ENCODE measurements at places on chromosomes 2 and 18.

DNA sequence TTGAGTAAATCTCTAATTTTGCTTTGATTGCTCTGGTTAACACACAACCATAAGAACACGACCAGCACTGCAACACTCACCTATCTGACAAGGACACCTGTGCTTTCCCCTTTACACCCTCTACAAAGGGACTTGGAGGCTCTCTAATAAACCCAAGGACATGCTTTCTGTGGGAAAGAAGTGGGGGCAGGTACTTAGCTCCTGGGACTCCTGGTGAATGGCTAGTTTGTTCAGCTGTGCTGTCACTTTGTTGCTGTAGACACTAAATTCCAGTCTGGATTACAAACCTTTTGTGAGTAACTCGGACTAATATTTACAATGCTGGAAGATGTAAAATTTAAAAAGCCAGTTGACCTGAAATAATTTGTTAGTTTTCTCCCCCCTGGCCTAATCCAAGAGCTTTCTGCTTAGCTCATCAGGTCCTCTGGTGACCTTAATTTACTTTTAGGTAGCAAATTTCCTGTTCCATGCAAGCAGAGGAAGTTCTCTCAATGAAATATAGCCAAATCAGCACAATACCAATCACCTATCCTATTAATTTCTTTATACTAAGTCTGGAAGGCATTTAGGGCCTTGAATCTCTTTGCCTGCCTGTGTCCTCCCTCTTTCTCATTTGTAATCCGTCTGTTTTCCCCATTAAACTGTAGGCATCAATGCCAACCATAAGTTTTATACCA, 67.5 kb downstream of the PLCL1 start:
- DNase-seq, result no peak

- no peak for DNase-seq
Measured at GRCh38 chr18:73151086-73151485, 283.3 kb upstream of the NETO1 start.

DNA sequence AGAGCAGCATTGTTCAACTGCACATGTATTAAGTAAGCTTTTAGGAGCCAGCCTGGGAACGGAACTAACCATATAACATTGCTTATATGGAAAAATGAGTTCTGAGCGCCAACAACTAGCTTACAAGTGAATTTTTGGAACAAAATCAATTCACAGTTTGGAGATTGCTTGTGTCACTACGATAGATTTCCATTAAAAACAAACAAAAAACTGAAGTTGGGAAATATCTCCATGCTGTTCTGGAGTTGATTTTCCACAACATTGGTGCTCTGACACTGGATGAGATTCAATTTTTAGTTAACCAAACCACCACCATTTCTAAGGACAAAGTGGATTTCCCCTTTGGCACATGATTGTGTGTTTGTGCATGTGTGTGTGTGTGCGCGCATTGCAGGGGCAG, 56.9 kb upstream of the ZNF397 start:
- DNase-seq, result no peak

DNA sequence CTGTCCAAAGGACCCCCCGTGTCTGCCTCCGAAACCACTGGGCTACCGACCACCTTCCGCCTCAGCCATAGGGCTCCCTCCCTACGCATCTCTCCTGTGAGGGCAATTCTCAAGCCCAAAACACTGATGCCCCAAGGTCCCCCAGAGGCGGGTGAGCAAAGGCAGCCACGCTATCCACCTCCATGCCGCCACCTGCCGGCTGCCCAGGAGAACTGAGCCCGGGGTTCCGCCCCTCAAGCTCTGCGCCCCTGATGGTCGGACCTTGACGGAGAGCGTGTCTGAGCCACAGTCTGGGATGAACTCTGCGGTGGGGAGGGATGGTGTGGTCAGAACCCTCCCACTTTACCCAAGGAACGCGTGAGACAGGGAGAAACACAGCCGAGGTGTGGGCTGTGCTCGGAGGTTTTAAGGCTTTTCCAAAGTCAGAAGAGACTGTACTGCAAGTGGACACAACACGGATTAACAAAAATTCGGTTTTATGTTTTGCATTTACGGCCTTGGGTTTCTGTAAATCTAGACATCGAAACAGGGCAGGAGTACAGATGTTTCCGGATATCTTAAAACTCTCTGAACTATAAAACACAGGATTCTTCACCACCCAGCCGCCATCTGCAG, 114.1 kb downstream of the ZNF516 start:
- peak; percentile 64 for DNase-seq

DNA sequence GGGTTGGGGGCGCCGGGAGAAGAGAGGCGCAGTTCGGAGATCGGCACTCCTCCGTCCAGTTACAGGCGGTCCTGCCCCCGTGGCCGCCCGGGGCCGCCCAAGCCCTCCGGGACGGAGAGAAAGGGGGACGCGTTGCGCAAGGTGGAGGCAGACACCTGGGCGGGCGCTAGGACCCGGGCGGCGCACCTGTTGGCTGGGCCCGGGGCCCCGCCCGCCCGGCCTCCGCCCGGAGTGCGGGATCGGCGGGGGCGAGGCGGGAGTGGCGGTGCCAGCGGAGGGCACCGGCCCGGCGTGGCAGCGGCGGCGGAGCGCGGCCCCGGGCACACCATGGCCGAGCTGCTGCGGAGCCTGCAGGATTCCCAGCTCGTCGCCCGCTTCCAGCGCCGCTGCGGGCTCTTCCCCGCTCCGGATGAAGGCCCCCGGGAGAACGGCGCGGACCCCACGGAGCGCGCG, at the start of gene SGPP2:
Gene SGPP2 (plus strand): TSS at position 268 of the 453 bp plus-strand sequence. CDS start 60 bp downstream, at position 328.
- no peak for DNase-seq

DNA sequence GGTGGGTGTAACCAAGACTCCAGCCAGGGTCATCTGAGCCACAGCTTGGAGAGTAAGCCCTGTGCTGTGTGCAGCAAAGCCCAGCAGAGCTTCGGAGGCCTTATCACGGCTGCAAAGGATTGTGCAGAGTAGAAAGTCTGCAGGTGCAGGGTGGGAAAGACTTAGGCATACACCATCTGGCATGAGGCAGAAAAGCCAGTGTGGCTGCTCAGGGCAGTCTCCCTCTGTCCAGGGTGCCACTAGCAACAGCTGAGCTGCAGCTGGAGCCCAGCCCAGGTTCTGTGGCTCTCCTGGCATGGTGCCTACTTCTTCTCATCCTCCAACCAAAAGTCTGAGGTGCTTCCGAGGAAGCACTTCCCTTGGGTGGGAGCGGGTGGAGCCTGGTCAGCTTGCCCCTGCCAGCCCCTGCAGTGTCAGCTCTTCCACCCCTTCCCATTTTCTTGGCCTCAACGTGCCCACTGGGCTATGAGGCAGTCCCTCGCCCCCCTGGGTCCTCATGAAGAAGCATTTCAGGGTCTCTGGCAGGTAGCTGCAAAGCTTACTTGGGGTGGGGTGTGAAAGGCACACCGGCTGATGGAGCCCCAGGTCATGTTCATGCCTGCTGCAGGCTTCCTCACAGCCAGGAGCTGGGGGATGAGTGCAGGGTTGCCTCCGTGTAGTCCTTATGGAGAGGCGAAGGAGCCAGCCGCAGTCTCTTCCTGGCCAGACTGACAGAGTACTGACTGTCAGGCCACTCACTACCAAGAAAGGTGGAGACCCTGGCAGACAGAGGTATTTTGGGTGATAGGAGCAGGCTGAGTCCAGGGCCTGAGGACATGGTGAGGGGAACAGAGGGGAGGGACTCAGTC, 4.8 kb downstream of the AMER3 start:
- DNase-seq, result no peak

GRCh38 chr2:74148457-74149246, 940 bp upstream of the BOLA3 start:
- no peak for DNase-seq

GRCh38 chr2:109720380-109721106, 73.6 kb upstream of the RGPD5 start:
- DNase-seq, result no peak

GRCh38 chr2:46390036-46390435, 89.3 kb upstream of the TMEM247 start:
- DNase-seq, result no peak

DNA sequence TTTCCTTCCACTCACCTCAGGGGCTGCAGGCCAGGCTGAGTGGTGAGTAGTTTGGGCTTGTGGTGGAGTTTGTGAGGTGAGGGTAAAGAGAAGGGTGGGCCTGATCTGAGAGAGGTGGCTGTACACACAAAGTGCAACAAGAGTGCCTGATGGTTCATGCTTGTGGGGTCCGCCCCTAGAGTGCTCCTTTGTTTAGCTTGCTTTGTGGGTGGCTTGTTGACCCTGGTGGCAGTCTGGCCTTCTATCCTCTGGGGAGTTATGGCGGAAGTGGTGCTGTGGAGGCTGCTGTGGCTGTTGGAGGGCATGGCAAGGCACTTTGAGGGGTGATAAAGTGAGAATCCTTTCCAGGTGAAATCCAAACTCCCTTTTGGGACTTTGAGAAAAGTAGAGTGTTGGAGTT, 10.6 kb downstream of the UBE2F start:
- no peak for DNase-seq

DNA sequence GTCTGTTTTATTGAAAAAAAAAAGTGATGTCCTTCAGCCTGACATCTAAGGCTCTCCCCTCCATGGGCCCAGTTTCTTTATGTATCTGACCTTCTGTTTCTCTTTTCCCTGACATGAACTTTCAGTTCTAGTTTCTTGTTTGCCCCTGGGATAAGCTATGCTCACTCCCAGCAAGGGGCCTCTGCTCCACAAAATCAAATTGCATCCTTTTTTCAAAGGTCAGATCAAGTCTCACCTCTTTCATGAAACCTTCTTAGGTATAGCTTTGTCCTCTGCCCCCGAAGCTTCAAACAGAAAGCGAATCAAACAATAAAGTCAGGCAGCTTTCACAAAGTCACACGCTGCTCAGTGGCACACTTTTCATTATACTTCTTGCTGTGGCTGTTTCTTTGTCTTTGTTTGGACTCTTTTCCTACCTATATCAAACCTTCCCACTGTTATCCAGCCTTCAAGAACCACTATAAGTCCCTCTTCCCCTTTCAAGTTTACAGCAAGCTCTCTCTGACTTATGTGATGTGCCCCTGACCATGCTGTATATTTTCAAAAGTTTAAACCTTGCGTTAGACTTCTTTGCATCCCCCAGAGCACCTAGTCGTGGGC, 23.3 kb downstream of the MAP3K19 start:
- no peak for DNase-seq

- DNase-seq, result no peak
Measured at GRCh38 chr18:28684746-28685355, 507.9 kb upstream of the CDH2 start.

DNA sequence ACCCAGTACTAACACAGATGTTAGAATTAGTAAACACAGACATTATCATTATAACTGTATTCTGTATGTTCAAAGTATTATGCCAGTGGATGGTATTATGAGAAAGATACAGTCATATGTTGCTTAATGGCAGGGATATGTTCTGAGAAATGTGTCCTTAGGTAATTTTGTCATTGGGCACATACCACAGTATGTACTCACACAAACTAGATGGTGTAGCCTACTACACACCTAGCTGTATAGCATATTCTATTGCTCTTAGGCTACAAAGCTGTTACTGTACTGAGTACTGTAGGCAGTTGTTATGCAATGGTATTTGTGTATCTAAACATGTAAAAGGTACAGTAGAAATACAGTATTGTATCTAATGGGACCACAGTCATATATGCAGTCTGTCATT, 53.8 kb downstream of the GTF3C3 start:
- DNase-seq, result no peak

DNA sequence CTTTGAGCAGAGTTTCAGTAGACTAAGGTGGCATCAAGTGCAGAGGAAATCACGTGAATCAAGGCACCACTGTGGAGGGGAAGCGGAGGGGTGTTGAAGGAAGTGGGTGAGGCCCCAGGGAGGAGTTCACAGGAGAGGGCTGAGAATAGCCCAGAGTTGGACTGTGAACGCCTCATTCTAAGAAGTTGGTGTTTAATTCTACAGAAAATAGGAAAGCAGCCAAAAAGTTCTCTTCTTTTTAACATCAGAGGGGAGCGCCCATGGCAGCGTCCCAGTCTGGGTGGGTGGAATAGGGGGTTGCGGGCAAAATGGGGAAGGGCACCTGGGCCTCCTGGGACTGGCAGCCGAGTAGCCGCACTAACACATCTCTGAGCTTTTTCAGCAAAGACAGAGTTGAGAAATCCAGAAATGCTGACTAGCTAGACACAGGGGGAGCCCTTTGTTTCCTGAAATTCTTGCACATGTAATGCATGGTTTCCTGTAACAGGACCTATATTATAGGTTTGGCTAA, 97.0 kb downstream of the NEB start:
- DNase-seq, result no peak

DNA sequence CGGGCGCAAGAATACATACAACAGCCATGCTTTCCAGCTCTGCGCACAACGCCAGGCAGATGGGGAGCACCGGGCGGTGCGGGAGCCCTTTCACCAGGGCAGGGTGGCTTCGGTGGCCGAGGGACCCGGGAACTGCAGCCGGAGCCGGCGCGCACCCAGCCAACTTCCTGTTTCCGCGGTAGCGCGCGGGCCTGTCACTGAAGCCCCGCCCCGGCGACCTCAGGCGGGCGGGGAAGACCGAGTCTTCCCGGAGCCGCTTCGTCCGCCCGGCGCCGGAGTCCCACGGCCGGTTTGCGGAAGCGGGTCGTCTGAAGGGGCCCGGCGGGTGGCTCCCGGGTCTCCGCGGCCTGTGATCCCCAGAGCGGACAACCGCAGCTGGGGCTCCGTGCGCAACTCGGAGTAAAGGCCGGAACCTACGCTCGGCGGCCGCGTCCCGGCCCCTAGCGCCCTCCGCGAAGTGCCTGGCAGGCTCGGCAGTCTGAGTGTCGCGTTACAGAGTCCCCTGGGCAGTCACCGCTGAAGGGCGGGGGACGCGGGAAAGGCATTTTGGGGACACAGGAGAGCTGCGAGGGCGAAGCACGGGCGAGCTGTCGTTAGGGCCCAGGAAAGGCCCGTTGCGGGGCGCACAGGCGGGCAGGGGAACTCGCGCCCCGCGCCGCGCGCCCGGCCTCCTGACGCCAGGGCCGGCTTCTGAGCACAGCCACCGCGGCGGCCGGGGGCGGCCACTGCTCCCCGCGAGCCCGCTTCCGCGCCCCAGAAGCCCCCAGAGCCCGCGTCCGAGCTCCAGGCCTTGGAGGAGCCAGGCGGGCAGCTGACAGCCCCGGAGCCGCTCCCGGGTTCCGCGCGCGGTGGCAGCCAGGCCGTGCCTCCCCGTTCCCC, at the start of gene MPPE1:
Gene MPPE1 (minus strand): TSS at position 136 of the 879 bp plus-strand sequence. CDS start 11,053 bp downstream, outside the sequence.
- DNase-seq, result peak; percentile 94

- DNase-seq, result no peak
Measured at GRCh38 chr2:102350137-102350793, 5.3 kb upstream of the IL18R1 start.

DNA sequence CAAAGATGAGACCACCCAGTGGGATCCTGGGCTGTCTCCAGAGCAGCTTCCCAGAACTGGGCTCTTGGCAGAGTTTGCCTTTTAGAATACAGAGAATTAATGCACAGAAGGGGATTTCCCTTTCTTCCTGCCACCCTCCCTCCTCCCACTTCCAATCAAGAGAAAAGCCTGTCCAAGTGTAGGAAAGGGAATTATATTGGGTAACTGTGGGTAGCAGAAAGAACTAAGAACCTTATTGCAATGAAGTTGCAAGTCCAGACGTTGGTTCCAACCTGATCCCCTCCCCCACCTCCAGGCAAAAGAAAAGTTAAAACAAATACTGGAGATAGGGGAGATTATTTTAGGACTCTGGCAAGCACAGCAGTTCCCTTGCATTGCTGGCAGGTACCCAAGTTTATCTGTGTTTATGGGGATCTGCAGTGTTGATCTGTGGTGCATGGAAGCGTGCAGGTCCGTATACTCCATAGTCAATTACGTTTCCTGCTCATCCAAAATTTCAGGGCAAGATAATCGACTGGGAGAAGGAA, 114.3 kb downstream of the PRKCE start:
- no peak for DNase-seq
